ENCODE measurements at places on chromosomes 7 and 10.

DNA sequence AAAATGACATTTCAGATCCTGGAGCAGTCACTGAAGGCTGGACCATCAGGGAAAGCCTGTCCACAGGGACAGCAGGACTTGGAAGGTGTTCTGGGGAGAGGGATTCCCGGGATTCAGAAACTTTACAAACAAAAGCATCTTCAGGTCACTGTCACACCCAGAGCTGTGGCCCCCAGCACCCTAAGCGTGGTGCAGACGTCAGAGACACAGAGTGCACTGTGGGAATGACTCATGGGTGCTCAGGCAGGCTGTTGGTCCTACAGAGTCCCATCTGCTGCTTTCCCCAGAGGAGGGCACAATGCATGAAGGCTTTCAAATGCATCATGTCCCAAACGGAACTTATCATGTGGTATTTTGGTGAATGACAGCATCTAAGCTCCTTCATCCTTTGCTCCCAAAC lies 13.1 kb upstream of the LRMDA start:
- DNase-seq = no peak

- no peak for DNase-seq
Observed at GRCh38 chr7:116577320-116577871, 52.6 kb downstream of the CAV1 start.

DNA sequence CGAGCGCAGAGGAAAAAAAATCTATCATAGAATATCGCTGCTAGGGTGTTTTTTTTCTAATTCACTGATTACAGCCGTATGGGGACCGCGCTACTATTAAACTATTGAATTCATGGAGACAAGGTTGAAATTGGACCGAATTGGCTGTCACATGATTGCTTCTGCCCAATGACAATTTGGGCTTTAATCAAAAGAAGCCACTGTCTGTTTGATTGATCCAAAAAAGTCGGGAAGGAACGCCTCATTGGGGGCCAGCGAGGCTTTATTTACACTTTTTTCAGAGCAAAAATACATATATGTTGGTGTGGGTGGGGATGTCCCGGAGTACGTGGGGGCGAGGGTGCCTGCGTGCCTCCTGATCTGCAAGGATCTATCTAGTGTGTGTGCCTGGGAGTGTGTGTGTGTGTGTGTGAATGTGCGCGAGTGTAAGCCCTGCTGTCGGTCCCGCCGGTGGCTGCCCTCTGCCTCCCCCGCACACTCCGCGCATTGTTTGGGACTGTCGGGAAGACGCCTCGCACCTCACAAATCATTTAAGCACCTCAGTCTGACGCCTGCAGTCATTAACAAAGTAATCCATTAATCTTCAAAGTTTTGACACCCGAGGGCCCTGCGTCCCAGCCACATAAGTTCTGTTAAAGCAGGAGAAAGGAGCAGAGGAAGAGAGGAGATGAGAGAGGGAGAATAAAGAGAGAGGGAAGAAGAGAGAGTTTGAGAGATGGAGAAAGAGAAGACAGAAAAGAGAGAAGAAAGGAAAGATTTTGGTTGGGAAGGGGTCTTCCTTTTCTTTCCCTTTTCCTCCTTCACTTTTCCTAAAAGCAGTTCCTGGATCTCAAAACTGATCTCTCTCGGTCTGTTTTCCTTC lies at the start of gene HOXA2:
Gene HOXA2 (minus strand): TSS at position 103 of the 862 bp plus-strand sequence. CDS start 183 bp downstream, outside the sequence.
- no peak for DNase-seq

- no peak for DNase-seq
Observed at GRCh38 chr10:132879408-132880127, 62.8 kb downstream of the CFAP46 start.

DNA sequence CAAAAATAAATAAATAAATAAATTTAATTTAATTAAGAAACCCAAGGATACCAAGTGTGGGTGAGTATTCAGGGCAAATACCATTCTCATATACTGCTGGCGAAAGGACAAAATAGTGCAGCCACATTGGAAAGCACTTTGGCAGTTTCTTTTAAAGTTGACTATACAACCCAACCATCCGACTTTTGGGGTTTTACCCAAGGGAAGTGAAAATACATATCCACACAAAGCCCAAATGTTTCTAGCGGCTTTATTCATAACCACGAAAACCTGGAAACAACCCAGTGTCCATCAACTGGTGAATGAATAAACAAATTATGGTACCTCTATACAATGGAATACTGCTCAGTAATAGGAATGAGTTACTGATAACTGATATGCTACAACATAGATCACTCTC lies 36.2 kb upstream of the OGDHL start:
- DNase-seq = no peak

GRCh38 chr7:49773218-49773935 lies at the start of gene VWC2:
TSS of gene VWC2 (plus strand) at chr7:49773638. CDS start at chr7:49775436, 1,798 bp downstream.
- DNase-seq = no peak

GRCh38 chr7:50359995-50360925 lies 55.7 kb downstream of the IKZF1 start:
- DNase-seq = no peak

DNA sequence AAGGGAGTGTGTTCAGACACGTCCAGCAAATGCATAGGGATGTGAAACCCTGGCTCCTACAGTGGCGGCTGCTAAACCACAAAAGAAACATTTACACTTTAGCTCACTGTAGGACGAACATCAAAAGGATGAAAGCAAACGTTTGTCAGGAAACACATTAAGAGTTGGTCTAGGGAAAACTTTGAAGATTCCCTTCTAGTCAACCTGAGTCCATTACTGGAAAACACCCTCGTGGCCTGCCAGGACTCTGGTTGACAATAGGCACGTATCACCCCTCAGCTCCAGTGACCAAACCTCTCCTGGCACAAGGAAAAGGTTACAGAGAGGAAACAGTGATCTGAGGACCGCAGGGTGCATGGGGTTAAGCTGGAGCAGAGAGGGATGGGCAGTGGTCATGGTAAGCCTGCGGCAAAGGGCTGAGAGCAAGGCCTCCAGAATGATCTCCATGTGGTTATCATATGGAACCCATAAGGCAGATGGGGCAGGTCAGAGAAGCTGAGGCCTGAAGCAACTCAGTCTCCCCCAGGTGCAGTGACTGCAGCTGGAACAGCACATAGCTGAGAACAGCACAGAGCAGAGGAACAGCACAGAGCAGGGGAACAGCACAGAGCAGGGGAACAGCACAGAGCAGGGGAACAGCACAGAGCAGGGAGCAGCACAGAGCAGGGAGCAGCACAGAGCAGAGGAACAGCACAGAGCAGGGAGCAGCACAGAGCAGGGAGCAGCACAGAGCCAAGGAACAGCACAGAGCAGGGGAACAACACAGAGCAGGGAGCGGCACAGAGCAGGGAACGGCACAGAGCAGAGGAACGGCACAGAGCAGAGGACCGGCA lies 49.9 kb downstream of the CHST15 start:
- DNase-seq = no peak

GRCh38 chr7:24769851-24770250 lies 12.6 kb upstream of the GSDME start:
- DNase-seq = no peak

DNA sequence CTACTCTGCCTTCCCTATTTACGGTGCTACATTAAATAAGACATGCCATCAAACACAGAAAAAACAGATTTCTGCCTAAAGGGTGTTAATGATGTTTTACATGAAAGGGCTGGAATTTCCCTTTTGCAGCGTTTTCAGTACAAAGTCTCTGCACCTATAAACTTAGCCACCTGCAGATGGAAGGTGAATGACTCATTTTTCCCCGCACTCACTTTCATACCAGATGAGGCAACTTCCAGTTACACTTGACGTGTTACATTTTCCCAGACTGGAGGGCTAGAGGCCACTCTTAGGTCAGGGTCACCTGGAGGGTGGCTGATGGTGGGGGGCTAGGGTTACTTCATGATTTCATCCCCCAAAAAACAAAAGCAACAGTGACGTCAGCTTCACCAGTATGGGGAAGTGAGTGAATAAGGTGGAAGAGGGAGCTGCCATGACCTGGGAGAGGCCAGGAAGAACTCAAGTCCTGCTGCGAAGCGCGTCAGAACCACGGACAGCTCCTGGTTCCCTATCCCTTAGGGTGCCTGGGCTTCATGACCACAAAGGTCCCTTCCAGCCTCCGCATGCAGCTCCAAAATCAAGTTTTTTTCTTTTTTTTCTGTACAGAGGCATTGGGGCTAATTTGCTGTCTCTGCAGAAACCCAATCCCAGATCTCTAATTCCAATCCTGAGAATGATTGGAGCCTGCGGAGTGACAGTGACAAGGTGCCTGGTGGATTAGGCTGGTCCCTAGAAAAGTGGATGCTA lies 94.0 kb downstream of the ADARB2 start:
- DNase-seq = no peak

DNA sequence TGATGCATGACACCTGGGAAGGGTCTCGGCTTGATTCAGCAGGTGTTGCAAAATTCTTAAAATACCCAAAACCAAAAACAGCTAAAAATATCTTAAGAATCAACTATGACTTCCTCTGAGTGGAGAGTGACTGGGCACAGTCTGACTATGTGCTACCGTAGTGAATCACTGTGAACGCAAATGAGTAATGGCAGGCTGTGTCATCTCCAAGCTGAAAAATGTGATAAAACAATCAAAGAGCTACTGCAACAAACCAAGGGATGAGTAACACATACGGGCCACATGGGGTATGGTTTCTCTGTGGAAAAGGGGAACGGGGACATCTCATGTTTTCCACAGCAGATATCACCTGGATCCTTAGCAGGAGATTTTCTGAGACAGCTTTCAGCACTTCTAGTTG lies 127.5 kb downstream of the ABCA13 start:
- DNase-seq = no peak

- DNase-seq = no peak
Observed at GRCh38 chr10:49149881-49150280, 16.1 kb upstream of the FAM170B start.

Data from fibroblast of skin of left quadriceps (primary cell).